NCI-H2171 (cell line): ENCODE measurements at places on chromosomes 7 and 10.
A peak's percentile ranks its signal among the peaks of the same experiment; 100 is the strongest.

DNA sequence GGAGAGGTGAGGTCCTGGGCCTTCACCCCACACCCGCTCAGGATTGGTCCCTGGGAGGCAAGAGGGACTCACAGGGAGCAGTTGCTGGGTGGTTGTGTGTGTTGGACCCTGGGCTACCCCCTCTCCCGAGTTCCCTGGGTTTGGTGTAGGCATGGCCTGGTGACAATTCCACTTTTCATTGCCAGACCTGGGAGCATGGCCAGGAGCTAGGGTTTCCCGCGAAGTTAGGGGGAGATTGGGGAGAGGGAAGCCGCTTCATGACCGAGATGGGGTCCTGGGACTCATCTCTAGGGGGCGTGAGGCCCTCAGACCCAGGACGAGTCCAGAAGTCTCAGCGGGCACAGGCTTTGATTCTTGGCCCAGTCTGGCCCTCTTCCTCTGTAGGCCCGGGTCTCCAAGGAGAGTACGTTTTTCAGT, 606 bp downstream of the PALD1 start:
- DNase-seq = no peak

DNA sequence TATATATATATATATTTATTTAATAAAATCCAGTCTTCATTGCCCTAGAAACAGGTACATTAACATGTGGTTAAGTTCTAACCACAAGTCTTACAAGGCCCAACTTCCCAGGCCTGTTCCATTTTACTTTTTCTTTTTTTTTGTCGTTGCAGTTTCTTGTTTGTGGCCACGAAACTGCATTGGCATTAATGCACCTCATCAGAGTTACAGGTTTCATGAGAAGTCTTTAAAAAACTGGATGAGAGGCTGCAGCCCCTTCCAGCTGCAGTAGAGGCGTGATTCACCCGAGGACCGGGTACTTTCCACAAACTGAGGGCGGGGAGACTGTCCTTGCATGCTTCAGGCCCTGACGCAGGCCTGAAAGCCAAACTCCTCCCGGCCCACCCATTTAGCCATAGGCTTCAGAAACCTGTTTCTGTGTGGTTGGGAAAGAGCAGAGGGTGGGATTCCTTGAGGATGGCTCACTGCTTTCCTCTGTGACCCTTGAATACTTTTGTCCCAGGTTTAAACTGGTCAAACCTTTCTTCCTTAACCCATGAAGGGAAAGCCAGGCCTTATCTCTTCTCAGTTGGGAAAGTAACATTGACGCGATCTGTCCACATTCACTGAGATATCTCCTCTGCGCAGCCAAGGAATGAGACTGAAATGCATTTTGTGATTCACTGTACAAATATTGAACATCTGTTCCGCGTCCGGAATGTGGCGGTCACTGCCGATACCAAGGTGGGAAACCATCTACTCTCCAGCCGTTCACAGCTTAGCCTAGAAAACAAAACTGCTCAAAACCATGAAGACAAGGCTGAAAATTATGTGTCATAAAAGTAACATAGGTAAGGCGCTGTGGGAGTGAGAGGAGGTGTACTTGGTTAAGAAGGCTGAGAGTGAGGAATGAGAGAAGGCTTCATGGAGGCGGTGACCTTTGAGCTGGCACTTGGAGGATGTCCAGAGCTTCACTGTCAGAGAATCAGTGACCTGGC, 311.7 kb downstream of the GATA3 start:
- DNase-seq = no peak

GRCh38 chr7:104185346-104185745, 22.5 kb downstream of the ORC5 start:
- no peak for DNase-seq

- no peak for DNase-seq
Measured at GRCh38 chr7:6271060-6271658, 1.3 kb downstream of the CYTH3 start.

- DNase-seq = no peak
Measured at GRCh38 chr10:67452892-67453291, 243.1 kb downstream of the CTNNA3 start.

DNA sequence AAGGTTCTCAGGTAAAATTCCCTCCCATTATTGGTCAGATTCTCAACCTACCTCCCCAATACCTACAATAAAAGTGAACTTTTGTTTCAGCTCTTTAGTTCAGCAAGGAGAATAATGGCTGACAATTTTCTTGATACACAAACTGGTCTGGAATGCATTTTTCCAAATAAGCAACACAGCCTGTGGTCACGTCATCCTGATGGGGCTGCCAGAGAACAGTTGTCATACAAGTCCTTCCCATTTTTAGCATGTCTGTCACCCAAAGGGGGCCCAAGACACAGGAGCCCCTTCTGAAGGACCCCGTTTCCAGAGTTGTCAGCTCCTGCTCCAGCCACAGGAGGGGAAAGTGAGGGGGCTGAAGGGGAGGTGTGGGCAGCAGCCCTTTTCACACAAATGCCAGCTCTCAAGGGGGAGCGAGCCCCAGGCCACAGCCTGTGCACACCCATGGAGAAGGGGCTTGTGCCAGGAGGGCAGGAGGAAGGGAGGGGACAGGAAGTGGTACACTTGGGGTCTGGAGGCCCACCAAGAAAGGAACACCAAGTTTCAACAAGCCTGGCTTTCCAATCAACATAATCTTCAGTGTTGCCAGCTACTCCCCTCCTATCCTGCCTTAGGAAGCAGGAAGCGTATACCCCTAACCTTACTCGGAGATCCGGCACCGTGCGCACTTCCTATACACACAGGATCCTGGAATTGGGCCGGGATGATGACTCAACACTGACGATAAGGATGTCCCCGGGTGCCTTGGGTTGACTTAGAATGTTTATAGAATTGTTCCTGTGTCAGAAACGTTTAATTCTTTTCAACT, 43.4 kb upstream of the PDLIM1 start:
- no peak for DNase-seq

GRCh38 chr7:158821171-158822031, 7.9 kb downstream of the ESYT2 start:
- DNase-seq = no peak

GRCh38 chr7:98294798-98295382, 13.4 kb downstream of the BRI3 start:
- peak; percentile 54 for DNase-seq

DNA sequence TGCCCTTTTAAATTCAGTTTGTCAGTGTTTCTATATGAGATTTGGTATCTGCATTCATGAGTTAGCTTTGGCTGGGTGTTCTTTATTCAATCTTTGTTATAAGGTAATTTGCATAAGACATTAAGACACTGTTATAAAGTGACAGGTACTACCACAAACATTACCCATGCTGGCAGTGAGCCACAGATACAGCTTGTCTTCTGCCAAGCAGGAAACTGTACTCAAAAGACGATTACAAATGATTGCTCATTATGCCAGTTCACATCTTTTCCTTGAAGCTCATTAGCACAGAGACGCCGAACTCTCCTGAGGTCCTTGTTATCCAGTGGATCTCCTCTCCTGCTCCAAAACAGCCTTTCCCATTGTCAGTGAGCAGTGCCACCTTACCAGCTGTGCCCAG, 30.4 kb downstream of the AMPH start:
- no peak for DNase-seq

DNA sequence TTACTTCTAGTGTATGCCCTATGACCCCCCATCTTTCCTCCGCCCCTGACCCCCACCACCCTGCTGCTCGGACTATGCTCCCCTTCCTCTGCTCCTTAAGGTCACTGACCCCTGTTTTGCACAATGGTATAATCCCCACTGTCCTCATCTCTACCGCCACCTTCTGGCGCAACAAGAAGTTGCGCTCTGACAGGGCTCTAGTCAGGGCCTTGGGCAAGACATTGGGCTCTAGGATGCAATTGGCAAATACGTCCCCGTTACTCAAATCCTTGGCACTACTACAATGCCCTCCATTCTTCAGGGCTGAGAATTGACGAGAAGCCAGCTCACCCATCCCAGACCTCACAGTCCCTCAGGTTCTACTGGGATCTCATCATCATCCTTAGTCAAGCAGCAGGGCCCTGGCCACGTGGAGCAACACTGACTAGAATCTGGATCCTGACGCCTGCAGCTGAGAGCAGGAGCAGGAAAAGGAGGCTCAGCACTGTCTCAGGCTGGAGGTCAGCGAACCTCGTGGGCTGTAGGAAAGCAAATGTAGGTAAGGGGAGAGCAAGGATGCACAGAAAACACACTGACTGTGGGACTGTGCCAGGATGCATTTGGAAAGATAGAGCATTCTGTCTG, 10.6 kb downstream of the LRIT2 start:
- DNase-seq = no peak

DNA sequence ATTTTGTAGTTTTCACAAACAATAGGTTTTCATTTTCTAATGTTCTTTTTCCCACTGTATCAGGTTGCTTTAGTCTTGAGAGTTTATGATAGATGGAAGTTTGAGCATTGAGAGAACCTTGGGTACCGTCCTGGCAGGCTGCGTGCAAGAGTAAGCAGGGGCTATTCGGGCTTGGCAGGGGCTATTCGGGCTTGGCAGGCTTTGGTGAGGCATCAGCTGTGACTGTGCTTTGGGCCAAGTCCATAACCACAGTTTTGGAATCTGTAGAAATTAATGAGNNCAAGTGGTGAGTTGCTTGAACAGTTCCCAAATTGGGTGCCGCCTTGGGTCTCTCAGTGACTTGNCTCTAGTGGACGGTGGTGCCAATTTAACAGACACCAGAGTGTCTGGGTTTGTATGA, 424.6 kb downstream of the PAXIP1 start:
- DNase-seq = no peak

- DNase-seq = no peak
Measured at GRCh38 chr7:125136341-125136740, 206.7 kb upstream of the POT1 start.

DNA sequence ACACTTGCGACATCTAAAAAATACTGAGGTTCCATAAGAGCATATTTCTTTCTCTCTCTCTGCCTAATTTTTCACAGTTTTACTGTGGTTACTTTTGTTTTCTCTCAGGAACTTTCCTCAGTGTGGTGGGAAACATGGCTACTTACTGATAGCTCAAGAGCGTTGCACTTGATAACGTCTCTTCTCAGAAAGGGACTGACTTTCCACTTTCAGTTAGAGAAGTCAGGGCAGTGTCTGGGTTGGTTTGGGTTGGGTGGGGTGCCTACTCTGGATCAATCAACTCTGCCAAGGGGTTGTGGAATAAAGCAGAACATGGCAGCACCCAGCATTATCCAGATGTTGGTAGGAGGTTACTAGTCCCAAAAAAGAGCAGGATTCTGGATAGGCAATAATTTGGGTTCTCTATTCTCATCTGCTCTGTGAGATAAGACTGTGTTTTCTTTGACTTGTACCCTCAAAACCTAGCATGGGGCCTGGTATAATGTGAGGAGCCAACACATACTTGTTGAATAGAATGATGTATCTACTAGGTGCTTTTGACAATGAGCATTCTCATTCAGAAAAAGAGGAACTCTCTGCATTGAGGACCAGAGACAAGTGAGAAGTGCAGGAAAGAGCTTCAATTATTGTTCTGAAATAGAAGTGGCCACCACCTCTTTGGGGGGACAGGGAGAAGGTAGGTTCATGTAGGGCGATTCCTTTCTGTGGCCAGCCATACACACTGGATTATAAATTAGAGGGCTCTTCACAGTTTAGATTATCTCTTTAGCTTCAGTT, 315.7 kb downstream of the REEP3 start:
- DNase-seq = no peak

DNA sequence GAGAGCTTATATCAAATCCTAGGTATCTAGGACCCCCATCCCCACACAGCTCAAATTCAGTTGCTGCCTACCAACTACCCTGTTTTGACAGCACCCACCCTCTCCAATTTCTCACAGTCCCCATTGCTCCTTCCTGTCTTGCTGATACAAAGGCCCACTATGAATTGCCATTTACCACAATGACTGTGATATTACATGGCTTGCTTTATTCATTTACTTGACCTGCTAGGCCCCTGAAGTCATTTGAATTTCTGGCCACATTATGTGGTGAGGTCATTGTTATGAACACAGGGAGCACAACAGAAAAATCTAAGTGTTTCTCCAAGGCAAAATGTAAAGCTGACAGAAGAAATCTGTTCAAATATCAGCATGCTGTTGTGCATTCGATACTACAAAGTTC, 101.4 kb downstream of the PPP1R17 start:
- DNase-seq = no peak

GRCh38 chr7:116443646-116444045, 55.9 kb upstream of the CAV2 start:
- DNase-seq = no peak
